ENCODE measurements at places on chromosomes 2 and 18.

GRCh38 chr18:79381811-79382311, 13.9 kb upstream of the NFATC1 start:
- no peak for DNase-seq

DNA sequence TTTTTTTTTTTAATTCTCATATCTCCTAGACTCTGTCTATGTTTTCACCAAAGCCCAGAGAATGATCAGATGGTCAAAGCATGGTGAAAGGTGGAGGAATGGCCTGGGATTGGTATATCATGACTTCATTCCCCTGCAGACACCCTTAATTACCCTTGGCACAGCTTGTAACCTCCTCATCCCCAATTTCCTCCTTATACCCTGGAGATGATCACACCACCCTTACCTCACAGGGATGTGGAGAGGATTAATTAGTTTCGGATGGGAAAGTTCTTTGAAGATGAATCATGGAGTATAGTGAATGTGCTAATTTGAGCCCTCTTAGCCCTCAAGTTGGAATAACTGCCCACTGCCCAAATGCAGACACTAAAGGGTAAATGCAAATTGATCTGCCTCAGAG, 138.0 kb upstream of the LYPD6 start:
- DNase-seq: no peak

GRCh38 chr18:44130376-44130942, 550.2 kb upstream of the SETBP1 start:
- peak; percentile 65 for DNase-seq

GRCh38 chr2:73877071-73877802, 15.6 kb upstream of the ACTG2 start:
- DNase-seq: no peak

GRCh38 chr2:181241797-181242196, 215.4 kb upstream of the ITGA4 start:
- DNase-seq: no peak

GRCh38 chr2:15940661-15941480, 521 bp downstream of the MYCN start:
- DNase-seq: no peak

DNA sequence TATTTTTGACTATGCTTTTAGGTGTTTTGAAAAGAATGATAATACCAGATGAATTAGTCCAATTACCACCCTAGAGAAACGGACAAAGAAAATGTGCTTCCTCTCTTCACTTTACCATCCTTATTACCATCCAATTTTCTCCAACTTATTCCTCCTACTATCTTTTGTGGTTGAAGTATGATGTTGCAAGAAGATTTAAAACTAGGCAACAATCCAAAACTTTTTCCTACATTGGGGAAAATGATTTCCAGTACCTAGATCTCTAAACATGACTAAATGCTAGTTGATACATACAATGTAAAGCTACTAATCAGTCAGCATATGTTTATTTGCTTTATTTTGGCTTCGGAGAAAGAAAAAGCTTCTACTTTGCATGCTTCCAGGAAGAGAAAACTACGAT, 355.0 kb upstream of the LYPD1 start:
- no peak for DNase-seq

GRCh38 chr2:19686439-19686838, 215.3 kb downstream of the TTC32 start:
- no peak for DNase-seq

DNA sequence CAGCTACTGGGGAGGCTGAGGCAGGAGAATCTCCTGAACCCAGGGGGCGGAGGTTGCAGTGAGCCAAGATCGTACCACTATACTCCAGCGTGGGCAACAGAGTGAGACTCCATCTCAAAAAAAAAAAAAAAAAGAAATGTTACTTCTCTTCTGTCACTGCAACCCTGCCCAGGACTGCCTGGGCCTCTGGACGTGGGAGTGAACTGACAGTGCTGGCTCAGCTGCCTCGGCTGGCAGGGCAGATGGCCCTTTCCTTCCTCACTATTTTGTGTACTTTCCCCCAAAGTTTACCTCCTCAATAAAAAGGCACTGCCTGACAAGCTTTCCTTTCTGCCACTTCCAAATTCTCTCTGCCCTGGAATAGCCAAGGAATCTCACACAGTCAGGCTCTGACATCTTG, 12.5 kb upstream of the GPR155 start:
- DNase-seq: no peak

- DNase-seq: peak; percentile 84
These were observed 20.8 kb downstream of the DBI start for GRCh38 chr2:119387381-119388129.

- DNase-seq: no peak
These were observed 35.1 kb upstream of the VPS54 start for GRCh38 chr2:64054161-64054915.

DNA sequence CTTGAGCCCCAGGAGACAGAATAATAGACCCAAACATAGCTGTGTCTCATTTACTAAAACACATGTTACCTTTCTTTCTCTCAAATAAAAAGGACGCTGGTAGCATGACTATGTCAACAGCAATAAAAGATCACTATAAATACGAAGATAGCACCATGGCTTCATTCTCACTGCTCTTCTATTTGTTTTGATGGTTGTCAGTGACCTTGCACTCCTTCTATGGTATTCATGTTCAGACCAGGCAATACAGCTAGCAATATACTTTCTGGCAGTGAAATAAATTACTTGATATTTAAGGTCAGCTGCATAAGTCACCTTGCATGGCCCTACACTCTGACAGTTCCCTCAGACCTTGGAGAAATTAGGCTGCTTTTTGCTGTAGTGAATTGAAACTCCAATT, 263.2 kb upstream of the CDH7 start:
- no peak for DNase-seq

- DNase-seq: no peak
These were observed 6.7 kb downstream of the PPP1R7 start for GRCh38 chr2:241156971-241157441.

- DNase-seq: peak; percentile 81
These were observed 256.1 kb downstream of the PAX3 start for GRCh38 chr2:222042666-222043065.

GRCh38 chr18:23875966-23876895, 138.3 kb upstream of the TTC39C start:
- no peak for DNase-seq

DNA sequence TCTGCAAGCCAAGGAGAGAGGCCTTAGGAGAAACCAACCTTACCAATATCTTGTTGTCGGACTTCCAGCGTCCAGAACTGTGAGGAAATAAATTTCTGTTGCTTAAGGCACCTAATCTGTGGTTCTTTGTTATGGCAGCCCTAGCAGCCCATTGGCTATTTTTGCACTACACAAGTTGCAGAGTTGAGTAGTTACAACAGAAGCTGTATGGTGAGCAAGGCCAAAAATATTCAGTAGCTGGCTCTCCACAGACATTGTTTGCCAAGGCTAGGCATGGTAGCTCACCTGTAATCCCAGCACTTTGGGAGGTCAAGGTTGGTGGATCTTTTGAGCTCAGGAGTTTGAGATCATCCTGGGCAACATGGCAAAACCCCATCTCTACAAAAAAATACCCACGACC, 27.1 kb upstream of the SCYGR1 start:
- no peak for DNase-seq

- no peak for DNase-seq
These were observed 191.6 kb downstream of the DCDC2C start for GRCh38 chr2:3895021-3895420.

DNA sequence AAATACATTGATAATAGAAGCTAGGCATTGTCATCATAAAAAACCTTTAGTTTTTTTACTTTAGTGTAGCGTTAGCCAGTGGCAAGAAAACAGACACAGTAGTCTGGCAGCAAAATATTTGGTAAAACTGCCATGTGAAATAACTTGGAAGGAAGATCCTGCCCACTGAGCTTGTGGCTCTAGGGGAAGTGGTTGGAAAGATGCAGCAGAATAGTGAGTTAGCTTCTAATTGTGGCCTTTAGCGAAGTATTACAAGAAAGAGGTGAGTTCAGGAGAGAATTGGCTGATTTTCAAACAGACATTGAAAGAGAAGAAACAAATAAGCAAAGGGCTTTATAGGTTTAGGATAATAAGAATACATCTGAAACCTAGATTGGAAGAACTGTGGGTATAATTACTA, 1887.8 kb upstream of the CELF4 start:
- no peak for DNase-seq

- DNase-seq: no peak
These were observed 222.2 kb downstream of the BCL11A start for GRCh38 chr2:60331115-60331809.

GRCh38 chr2:168465594-168465993, 9.5 kb downstream of the CERS6 start:
- no peak for DNase-seq

GRCh38 chr2:166117491-166117890, 10.3 kb downstream of the SCN1A start:
- DNase-seq: no peak

DNA sequence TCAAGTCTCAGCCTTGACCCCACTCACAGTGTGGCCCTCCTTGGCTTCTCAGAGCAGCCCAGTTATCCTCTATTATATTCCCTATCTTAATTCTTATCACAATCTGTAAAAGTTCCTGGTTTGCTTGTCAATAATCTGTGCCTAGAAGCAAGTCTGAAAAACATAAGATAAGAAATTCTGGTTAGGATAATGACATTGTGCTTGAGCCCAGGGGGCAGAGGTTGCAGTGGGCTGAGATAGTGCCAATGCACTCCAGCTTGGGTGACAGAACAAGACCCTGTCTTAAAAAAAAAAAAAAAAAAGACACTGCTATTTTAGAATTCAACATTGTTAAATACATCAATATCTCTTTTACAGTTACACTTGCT, 63.9 kb downstream of the TMEM131 start:
- DNase-seq: no peak

- DNase-seq: no peak
These were observed 72.9 kb upstream of the RBM44 start for GRCh38 chr2:237725661-237726060.

DNA sequence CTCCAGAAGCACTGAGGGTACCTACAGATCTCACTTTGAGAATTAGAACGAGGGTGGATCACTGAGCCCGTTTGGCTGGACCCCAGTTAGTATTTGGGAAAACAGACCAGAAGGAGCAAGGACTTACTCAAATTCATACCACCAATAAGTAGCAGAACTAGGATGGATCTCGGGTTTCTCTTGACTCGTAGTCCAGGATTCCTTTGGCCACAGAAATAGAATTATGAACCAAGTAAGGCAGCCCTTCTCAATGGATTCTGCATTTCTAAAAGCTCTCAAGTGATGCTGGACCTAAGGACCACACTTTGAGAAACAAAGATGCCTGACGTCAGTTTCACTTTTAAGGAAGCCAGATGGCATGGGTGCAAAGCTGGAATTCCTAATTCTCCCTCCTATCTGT, 153.0 kb downstream of the KLHL29 start:
- no peak for DNase-seq

DNA sequence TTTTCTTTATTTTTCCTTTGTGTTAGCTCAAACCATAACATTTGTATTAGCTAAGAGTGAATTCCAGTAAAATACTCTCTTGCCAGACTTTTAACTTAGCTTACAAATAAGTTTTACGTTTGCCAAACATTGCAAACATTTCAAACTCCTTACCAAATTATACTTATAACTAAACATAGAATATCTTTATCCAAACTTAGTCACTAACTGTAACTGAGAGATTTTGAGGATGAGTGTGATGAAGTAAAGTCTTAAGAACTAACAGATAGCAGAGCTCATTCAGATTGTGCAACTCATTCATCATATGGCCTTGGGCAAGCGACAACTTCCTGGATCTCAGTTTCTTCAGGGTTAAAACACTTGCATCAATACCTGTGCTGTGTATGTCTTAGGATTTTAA, 533.7 kb downstream of the TDRD15 start:
- no peak for DNase-seq

GRCh38 chr2:197513915-197514314, 2.0 kb upstream of the MOB4 start:
- DNase-seq: no peak

- DNase-seq: no peak
These were observed 76.1 kb upstream of the MYCN start for GRCh38 chr2:15864176-15864769.

Measured in SK-MEL-5 (cell line).